ENCODE measurements at places on chromosomes 4 and X.

GRCh38 chrX:63993936-63994335 lies 208.9 kb upstream of the ARHGEF9 start:
- no peak for DNase-seq

- no peak for DNase-seq
Observed at GRCh38 chr4:185775792-185776555, 36.0 kb downstream of the SORBS2 start.

GRCh38 chrX:111131572-111131971 lies 35.6 kb downstream of the PAK3 start:
- DNase-seq, result no peak

DNA sequence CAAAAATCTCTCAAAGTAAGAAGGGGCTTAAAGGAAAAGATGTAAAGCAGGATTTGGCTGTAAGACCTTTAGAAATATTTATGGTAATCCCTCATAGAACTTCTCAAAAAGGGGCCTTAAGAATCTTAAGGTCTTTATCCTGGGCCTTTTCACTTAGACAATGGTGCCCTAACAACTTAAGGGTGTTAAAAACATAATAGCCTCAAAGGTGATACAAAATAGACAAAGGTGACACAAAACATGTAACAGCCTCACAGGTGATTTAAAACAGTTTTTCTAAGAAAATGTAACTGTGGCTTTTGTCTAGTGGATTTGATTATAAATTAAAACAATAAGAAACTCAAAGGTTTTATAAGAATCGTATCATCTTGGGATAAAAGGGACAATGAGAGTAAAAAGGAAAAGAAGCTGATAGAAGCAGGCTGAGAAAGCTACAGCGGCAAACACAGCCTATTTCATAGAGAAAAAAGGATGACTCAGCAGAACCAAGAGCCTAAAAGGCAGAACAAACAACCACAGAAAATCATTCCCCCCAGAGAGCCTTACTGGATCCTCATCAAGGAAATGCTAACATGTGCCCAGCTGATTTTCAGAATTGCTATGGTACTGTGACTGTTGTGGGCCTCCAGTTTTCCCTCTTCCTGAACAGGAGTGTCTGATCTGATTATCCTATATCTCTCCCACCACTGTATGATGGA lies 164.3 kb downstream of the STPG2 start:
- DNase-seq, result no peak

DNA sequence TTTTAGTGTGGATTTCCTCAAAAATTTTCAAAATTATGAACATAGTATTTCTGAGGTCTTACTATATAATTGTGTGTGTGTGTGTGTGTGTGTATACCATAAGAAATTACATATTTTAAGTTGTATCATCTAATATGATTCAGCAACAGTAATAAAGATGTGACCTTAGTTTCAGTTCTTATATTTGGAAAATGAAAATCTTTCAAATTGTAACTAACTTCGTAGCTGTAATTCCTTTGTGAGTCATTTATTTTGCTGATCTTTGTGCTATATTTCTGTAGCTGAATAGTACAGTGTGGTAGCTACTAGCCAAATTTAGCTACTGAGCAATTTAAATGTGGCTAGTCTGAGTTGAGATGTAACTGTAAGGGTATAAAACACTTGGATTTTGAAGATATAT lies 116.4 kb downstream of the RAP1GDS1 start:
- no peak for DNase-seq

DNA sequence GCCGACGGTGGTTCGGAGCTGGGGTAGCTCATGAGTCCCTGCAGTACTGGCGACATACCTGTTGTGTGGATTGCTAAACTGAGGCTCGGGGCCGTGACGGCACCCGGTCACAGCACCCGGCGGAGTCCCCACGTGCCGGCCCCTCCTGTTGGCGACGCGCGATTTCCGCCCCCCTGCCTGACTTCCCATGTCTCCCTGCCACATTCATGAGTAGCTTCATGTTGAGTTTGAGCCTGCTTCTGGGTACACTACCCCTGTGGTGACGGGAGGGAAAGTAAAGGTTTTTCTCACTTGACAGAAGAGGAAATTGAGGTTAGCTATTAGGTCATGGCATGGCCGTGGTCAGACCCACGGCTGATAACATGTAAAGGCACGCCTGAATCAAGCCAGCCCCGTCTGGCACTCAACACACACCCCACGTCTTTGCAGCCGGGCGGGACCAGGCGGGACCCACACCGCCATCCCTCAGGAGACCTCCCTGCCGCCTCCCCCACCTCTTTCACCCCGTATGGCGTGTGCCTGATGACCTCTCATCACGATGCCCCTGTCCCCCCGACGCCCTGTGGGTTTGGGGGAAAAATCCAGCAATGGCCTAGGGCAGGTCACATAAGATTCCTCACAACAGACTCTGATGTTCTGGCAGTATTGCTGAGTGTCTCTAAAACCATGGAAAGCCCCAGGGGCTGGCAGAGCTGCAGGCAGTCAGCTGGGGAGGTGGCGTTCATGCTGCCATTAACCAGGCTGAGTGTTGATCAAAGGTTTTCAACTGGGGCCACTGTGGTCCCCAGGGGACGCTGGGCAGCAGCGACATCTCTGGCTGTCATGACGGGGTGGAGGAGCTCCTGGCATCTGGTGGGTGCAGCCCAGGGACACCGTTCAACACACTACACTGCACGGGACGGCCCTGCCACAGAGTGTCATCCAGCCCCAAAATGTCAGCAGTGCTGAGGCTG lies 29.2 kb downstream of the P2RY8 start:
- peak; percentile 48 for DNase-seq

DNA sequence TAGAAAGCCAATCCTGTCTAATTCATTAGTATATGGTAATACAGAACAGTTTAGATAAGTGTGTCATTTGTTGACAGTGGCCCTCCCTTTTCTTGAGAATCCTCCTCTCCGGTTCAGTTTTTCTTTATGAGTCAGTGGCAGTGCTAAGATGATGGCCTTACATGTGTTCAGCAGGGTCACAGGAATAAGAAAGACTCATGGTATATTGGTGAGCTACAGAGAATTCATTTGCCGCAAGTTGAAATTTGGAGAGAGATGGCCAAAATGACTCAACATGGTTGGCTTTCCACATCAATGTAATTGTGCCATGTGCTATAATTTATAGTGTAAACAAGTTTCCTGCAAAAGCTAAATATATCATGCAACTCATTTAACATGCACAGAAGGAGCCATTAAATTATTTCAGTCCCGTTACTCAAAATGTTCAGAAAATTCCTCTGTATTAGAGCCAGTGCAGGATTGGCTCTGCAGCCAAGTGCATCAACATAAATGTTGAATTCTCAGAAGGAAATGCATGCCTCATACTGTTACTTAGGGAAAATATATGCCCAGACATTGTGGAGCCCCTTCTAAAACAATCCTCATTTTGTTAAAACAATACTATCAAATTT lies 374.3 kb downstream of the AFF2 start:
- no peak for DNase-seq

GRCh38 chr4:41455206-41455605 lies 82.8 kb upstream of the LIMCH1 start:
- no peak for DNase-seq

GRCh38 chr4:38856046-38856445 lies 571 bp downstream of the TLR6 start:
- DNase-seq, result no peak
